Tibial nerve (tissue), 4 donors: ENCODE measurements at places on chromosomes 2 and 18.

DNA sequence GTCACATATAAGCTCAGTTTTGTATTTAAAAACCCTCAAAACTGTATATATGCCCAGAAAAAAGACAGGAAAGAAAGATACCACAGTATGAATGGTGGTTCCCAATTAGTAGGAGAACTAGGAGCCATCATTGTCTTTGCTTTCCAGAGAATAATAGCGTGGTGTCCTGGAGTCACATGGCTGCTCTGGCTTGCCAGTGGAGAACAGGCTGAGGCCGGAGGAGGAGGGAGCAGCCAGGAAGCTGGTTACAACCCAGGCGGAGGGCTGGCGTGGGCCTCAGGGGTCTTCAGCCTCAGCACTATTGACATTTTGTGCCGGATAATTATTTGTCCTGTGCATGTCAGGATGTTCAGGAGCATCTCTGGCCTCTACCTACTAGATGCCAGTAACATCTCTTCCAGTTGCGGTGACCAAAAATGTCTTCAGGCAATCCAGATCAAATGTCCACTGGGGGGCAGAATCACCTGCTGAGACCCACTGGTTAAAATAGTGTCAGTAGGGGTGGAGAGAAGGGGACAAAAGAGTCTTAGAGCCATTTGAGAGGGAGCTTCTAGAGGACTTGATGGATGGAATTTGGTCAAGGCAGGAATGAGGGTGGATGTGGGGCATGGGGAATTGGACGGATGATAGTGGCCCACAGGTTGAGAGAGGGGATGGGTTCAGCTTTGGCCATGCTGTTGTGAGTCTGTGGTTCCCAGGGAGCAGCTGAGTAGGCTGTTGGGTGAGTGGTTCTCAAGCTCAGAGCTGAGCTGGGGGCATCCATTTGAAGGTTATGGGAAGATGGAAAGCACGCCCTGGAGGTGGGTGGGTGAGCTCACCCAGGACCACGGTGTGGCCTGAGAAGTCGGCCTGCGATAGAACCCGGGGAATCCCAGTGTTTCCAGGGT lies 144.9 kb downstream of the AGAP1 start:
- no peak for DNase-seq

DNA sequence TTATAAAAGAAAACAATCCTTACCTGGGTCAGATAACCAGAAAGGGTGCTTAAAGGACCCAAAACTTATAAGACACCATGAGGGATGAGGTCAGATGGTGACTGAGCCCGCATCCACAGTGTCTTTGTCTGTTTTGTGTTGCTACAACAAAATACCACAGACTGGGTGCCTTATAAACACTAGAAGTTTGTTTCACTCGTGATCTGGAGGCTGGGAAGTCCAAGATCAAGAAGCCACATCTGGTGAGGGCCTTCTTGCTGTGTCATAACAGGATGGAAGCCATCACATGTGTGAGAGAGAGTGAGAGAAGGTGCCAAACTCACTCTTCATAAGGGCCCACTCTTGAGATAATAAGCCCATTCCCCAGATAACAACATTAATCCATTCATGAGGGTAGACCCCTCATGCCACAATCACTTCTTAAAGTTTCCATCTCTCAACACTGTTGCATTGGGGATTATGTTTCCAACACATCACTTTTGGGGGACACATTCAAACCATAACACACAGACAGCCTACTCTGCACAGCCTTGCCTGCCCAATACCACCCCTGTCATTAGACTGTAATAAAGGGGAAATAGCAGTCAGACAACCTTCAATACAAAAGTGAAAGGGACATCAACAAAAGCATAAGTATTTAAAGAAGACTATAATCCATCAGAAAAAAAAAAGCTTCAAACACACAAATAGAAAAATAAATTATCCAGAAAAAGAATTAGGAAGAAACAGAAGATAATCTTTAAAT lies 249.8 kb downstream of the ANAPC1 start:
- DNase-seq = no peak

DNA sequence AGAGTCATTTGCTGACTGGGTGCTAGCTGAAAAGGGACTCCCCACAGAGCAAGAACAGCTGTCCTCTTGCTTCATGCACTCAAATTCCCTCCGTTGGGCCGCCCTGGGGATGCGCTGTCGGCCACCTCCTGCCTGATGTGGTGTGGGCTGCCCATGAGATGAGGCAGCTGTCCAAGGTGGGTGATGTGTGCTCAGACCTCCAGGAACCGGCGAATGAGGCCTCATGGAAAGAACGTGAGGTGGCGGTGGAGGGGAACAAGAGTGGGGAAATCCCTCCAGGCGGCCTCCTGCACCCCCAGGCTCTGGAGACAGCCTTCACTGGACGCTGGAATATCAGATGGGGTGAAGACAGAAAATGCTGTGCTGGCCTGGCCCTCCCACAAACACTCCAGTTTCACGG lies 79.8 kb downstream of the LONRF2 start:
- no peak for DNase-seq

DNA sequence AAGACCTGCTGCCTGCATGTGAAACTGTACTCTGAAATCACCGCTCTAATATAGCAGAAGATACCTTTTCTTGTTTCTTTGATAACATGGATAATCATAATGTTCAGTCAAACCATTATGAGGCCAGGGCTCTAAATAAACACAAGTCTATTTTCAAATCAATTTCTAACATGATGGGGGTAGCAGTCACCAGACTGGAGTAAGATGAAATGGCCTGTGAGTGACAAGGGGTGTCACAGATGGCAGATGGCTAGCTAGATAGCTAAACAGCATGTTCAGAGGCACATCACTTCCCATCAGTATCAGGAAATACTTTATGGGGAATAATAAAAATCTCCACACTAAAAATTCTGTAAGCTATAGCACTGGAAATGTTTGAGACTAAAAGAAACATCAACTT lies 14.0 kb downstream of the MBD2 start:
- no peak for DNase-seq

GRCh38 chr2:9380702-9381628 lies 42.4 kb downstream of the ITGB1BP1 start:
- peak; percentile 51 for DNase-seq

DNA sequence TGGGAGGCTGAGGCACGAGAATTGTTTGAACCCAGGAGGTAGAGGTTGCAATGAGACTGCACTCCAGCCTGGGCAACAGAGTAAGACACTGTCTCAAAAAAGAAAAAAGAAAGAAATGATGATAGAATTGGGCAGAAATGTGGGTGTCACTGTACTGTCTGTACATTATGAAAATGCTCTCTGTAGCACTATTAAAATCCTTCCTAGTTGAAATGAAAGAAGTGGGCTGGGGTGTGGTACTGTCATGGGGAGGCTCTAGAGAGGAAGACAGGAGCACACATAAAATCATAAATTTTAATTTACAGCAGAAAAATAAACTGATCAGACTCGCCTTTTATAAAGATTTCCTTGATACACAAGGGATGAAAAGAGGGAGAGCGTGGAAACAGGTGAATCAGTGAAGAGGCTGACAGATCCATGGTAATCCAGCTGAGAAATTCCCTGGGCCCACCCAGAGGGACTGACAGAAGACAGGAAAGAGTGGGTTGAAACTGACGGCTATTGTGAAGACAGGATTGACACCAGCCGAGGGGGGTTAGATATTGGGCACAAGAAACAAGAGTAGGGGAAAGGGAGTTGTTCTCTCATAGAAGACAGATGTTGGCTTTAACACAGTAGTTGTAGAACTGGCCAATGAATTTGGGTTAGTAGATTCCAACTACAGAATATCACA lies 96.4 kb upstream of the ATL2 start:
- DNase-seq = no peak

- no peak for DNase-seq
These were observed 103.5 kb downstream of the KCNS3 start for GRCh38 chr2:17981936-17982335.

DNA sequence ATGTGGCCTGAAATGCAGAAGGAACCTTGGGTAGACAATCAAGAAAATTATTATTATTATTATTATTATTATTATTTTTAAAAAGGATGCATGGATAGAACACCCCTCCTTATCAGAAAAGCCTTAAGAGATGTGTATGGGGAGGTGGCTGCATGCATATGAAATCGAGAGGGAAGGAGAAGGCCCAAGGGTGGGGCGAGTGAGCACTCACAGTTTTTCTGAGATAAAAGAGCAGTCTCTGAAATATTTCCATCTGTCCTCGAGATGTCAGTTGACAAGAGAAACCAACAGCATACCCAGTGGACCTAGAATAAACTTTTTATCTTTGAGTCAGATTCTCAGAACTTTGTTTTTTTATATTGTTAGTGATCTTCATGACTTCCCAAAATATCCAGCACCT lies 282.9 kb downstream of the GPD2 start:
- DNase-seq = no peak

- no peak for DNase-seq
These were observed 31.6 kb upstream of the FZD5 start for GRCh38 chr2:207801259-207801658.

GRCh38 chr2:119366649-119367471 lies at the start of the genes C2orf76 and DBI:
C2orf76 (minus strand) TSS chr2:119366834; CDS start chr2:119339959, 26,875 bp downstream.
DBI (plus strand) TSS chr2:119366977; CDS start chr2:119367052, 75 bp downstream.
- DNase-seq = peak; percentile 88

- peak; percentile 26 for DNase-seq
These were observed 261.6 kb downstream of the ASXL3 start for GRCh38 chr18:33839452-33840211.

DNA sequence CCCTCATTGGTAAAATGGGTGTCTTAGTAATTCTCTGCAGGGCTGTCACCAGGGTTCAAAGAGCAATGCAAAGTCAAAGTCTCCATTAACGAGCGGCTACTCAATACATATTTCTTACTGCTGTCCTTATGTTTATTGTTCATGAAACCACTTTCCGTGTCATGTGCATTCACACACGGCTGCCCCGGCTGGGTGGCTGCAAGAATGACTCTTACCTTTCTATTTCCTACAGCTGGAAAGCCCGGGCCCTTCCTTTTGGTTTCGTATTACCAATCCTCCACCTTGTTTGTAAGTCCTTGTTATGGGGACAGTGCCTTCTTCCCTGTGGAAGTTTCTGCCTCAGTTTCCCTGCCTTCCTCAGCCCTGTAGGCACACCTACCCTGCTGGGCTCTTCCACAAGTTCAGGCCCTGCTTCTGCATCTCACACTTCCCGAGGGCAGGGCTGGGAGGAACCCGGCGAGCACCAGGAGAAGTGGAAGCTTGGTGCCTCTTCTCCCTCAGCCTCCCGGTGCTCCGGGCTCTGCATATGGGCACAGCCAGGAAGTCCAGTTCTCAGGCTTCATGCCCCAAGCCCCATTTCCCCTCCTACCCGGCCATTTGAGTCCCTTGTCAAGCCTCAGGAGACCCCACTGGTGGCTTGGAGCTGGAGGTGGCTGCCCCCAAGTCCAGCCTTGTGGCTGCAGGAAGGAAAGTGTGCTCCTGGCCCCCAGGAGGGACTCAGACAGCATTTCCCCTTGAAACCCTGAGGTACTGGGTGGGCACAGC lies 18.7 kb upstream of the ACKR3 start:
- DNase-seq = no peak

- DNase-seq = no peak
These were observed 311.9 kb downstream of the CCDC178 start for GRCh38 chr18:33128581-33128980.

- DNase-seq = no peak
These were observed 7.1 kb upstream of the SOS1 start for GRCh38 chr2:39127973-39128372.

DNA sequence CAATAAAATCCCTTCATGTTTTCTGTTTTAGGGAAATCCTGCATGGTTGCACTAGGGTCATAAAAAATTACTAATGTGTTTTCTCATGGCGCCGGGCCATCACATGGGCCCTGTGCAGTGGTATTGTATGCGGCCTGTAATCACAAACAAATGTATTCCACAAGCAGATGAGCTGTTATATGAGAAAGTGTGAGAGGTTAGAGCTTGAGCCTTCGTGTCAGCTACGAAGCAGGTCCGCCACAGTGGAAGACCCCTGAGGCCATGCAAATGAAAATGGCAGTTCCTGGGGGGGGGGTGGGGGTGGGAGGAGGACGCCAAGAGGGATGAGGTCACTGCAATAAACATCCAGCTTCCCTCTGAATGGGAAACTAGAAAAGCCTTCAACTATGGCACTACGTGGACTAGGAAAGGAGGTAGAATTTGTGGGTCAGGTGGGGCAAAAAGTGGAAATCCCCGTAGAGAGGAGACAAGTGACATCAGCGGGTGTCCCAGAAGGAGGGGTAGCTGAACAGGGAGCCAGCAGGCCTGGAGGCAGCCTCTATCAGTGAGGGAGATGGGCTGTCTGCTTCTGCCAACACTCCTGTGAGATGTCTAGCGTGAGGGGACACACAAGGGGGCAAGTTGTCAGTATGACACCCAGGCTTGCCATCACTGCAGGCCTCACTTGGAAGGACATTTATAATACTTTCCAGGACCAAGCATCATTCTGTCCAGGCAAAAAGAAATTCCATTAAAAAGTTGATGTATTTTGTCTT lies 130.3 kb upstream of the CTAGE1 start:
- DNase-seq = no peak

DNA sequence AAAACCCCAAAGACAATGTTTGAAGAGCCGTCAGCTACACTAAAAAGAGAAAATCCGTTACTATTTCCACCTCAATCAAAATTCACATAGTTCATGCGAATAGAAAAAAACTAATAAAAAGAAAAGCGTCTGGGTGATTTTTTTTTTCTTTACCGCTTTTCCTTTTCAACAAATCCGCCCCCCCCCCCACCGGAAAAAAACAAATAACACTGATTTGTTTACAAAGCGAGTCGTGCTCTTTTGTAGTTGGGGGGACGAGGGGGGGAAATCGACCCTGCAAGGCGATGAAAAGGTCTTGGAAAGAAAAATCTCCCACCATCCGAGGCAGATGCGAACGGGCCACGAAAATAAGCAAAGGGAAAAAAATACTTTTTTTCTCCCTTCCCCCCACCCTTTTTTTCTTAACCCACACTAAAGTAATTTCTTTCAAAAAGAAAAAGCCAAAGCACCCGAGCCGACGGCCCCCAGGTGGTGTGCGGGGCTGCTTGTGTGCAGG lies 638 bp downstream of the ZNF521 start:
- no peak for DNase-seq

DNA sequence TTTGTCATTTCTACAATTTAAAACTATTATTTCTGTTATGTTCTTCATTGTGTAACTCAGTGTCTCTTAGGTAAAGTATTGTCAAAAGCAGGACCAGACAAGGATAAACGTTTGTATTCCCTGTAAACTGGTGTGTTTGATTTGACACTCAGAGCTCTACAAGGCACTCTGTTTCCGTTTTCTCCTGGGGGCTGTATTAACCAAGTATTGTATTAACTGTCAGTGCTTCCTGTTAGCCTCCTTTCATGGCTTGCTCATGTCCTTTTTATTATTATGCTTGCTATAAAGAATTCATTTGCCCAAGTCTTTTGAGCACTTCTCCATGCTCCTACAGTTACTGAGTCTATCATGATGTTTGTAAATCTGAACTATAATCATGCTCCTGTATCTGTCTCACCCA lies 323.7 kb downstream of the LPIN1 start:
- DNase-seq = no peak

- DNase-seq = peak; percentile 85
These were observed 165.0 kb downstream of the ANTXR1 start for GRCh38 chr2:69177785-69178636.

GRCh38 chr2:61045226-61045625 lies 20.4 kb upstream of the SANBR start:
- no peak for DNase-seq
